ENCODE measurements at places on chromosomes 6 and 20.

DNA sequence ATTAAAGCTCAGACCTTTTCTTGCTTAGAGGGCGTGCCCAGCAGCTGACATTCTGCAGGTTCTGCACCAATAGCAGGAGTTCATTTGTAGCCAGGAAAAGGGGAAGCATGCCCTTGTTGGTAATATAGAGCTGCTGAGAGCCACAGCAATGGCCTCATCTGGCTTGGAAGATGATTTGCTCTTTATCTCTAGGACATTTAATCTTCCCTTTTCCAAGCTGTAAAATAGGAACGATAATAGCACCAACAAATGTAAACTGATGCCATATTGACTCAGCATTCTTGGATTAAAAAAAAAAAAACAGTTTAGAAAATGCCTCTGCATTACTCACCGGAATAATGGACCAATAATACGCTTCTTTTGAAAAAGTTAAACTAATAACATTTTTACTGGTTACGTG lies 93.4 kb upstream of the SLC2A12 start:
- DNase-seq = no peak

DNA sequence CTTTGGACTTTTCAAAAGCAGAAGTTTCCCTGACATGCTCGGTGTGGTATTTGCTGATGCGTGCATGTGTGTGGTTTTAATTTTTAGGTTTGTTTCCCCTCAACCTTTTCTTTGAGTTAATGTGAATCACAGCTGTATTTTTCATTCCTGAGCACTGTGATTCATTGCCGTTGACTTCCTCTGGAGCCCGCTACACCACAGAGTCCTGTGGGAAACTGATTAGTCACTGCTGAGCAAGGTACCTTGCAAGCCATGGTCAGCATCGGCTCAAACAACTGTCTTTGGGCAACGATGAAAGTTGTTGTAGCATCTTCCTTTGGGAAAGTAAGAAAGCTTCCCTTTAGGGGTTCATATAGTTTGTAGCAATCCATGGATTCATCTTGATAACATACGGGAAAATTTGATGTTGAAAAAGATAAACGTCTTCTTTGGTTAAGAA lies 57.5 kb downstream of the RIN2 start:
- DNase-seq = peak; percentile 92

GRCh38 chr20:47652794-47653193 lies 132.5 kb downstream of the SULF2 start:
- no peak for DNase-seq

DNA sequence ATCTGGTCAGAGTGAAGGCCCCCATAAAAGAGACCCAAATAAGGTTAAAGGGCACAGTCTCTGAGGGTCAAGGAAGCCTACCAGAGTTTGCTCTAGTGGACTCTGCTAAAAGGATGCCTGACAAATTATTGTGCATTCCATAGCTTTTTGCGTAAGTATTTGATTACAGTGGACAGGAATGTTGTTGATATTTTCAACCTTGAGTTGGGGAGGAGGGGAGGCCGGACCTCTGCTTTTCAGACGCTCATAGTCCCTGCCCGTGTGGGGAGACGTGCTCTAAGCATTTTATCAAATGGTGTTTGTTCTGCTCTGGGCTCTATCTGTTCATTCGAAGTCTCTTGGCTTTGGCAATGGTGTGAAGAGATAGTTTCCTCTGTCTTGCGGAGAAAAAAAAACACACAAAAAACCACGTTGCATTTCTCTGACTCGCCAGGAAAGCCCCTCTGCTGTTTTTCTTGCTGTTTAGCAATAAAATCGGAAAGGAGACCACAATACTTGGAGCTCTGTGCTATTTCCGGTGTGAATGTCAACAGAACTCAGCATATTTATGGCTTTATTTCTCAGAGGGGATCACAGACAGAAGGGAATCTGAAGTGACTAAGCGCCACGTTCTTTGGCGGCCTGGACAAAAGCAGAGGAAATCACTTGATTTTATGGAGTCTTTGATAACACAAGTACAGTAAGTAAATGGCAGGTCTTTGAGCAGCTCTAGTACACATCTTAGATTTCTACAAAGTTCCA lies 159.8 kb downstream of the ZFP64 start:
- peak; percentile 20 for DNase-seq

DNA sequence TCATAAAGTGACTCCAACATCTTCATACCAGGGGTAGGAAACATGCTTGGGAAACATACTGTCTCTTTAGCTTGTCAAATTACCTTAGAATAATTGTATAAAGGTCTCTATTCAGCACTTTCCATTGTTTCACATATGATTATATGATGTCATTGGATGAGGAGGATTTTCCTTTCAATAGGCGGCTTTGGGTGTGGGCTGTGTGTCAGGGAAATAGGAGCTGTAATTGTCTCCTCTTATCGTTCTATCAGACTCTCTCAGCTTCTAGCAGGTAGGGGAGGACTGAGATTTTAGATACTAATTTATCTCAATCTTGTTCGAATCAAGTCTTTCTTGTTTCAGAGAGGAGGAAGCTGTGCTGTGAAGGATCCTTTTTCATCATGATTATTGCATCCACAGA lies 179.4 kb upstream of the OLIG3 start:
- no peak for DNase-seq

- no peak for DNase-seq
These were observed 64.9 kb upstream of the ZNF337 start for GRCh38 chr20:25761596-25761995.

GRCh38 chr6:158060455-158061360 lies 79.0 kb downstream of the SYNJ2 start:
- peak; percentile 100 for DNase-seq

- DNase-seq = no peak
These were observed 87.1 kb upstream of the SCGN start for GRCh38 chr6:25564943-25565342.

GRCh38 chr20:18511571-18511970 lies 3.8 kb downstream of the SEC23B start:
- DNase-seq = no peak

- DNase-seq = no peak
These were observed 40.4 kb upstream of the SGK1 start for GRCh38 chr6:134358320-134358719.

GRCh38 chr6:52286798-52287432 lies 2.4 kb upstream of the MCM3 start:
- peak; percentile 46 for DNase-seq

DNA sequence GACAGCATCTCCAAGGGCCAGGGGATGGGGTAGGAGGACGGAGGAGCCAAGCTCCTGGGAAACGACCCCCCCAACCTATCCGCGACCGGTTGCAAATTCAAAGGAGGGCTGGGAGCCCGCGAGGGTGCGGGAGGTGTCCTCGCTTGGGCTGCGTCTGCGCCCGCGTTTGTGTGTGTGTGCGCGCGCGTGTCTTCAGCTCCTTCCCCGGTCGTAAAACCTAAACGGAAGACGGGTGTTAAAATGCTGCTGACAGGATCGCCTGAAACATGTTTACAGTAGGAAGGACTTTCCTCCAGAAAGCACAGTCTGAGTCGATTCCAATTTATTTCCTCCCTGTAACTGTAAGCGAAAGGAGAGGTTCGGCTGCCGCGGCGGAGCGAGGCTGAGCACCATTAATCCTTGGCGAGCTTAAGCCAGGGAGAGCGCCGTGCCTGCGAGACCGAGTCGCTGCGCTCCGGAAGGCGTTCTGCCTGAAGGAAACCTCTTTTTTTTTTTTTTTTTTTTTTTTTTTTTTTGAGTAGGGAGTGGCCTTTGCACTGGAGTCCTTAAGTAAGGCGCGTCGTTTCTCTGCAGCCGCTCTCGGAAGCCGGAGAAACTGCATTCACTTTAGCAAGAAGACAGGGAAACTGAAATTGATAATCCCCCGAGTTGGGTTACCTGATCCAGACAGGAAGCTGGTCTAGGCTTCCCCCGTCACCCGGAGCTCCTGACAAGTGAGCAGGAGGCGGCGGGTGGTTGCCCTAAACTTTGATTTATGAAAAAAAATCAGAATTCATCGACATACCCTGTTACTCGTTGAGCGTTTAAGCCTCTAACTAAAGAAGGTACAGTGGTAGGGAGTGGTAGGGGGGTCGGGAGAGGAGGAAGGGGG lies 4.8 kb upstream of the SOX4 start:
- DNase-seq = peak; percentile 35

- DNase-seq = no peak
These were observed 17.3 kb upstream of the PCMTD2 start for GRCh38 chr20:64238115-64238825.

DNA sequence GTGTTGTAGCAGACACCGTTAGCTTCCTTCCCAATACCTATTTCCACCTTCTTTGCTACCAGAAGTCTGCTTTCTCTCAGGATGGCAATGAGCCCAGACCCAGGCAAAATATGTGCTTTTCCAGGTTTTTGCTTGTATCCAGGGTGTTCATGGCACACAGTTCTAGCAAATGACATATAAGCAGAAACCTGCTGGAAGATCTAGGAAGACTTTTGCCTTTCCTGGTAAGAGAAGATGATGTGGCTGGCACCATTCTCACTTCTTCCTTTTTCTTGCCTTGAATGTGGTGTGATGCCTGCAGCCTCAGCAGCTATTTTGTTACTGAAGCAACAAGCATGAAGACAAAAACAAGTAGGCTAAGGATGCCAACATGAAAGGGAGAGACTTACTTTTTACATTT lies 19.2 kb upstream of the TBC1D22B start:
- no peak for DNase-seq

GRCh38 chr6:150169609-150170008 lies 26.8 kb downstream of the PPP1R14C start:
- no peak for DNase-seq

DNA sequence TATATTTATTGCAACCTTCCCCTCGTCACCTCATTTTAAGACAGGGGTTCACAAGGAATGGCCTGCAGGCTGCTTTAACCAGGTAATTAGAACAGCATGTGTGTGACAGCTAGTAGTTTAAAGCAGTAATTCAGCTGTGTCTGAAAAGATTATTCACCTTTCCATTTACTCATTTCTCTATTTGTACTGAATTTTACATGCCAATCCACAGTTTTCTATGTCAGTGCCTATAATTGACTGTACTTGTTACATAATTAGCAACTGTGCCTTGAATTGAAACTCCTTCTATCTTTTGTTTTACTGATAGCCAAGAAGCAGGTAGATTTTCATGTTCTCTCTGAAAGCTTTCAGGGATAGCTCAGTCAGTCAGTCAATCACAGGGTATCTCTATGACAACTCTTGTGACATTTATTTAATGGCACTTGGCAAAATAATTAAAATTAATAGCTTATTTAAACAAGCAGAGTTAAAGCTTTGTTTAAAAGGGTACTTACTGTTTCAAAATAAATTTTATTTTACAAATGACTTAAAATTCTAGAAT lies 214.0 kb downstream of the ZFAND3 start:
- no peak for DNase-seq

DNA sequence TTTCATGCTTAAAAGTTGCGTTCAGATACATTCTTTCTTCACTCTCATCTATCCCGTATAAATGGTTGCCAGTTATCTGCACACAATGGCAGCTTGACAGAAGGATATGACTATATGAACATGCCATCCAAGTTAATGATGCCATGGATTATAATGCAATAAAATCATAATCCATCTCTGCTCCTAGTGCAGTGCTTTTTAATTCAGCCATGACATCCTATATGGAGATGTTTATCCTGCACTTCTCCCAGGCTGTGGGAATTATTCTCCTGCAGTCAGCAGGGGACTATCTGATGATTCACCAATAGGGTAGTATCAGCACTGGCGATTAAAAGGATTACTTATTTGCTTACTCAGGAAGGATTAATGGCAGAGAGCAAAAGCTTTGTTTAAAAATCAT lies 273.8 kb downstream of the SAMD5 start:
- peak; percentile 50 for DNase-seq
